ENCODE measurements at places on chromosomes 1 and 21.
A peak's percentile ranks its signal among the peaks of the same experiment; 100 is the strongest.

DNA sequence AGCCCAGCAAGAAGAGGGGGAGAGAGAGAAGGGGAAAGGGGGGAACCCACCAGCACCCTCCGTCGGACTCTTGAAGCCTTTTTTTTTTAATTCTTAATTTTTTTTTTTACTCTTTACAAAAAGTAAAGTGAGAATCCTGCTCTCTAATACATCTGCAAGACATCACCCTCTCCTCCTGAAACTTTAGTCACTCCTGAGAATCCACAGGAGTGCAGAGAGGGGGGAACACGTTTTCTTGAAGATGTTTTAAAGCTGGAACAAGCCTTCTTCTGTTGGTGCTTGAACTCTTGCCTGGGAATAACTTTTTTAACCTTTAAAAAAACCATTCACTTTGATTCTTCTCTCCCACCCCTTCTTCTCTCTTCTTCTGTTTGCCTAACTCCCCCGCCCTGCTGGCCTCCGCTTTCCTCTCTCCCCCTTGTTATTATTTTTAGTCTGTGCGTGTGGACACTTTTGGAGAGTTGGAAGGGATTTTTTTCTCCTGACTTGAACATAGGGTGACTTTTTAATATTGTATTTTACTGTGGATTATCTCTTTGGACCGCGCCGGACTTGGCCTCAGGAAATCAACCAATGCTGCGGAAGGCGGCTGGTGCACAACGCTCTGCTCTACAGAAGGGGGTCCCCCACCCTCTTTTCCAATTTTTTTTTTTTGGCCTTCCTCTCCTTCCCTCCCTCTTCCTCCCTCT, 383 bp upstream of the PRRX1 start:
- DNase-seq, result no peak

GRCh38 chr1:207050480-207051190, 373 bp downstream of the YOD1 start:
- peak; percentile 81 for DNase-seq

DNA sequence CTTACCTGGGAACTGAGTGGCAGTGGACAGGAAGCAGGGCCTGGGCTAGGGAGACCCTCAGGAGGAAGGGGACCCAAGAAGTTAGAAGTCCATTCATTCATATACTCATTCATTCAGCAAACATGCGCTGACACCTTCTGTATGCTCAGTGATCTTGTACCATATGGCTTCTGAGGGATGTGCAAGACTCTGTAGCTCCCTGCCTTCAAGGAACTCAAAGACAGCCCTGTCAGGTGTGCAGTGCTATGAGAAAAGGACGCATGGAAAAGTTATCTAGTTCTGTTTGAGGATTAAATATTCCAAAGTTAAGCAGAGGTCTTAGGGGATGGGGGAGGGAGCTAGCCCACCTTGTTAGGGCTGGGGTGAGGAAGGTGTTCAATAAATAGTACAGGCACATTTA, 12.5 kb downstream of the DMAP1 start:
- no peak for DNase-seq

DNA sequence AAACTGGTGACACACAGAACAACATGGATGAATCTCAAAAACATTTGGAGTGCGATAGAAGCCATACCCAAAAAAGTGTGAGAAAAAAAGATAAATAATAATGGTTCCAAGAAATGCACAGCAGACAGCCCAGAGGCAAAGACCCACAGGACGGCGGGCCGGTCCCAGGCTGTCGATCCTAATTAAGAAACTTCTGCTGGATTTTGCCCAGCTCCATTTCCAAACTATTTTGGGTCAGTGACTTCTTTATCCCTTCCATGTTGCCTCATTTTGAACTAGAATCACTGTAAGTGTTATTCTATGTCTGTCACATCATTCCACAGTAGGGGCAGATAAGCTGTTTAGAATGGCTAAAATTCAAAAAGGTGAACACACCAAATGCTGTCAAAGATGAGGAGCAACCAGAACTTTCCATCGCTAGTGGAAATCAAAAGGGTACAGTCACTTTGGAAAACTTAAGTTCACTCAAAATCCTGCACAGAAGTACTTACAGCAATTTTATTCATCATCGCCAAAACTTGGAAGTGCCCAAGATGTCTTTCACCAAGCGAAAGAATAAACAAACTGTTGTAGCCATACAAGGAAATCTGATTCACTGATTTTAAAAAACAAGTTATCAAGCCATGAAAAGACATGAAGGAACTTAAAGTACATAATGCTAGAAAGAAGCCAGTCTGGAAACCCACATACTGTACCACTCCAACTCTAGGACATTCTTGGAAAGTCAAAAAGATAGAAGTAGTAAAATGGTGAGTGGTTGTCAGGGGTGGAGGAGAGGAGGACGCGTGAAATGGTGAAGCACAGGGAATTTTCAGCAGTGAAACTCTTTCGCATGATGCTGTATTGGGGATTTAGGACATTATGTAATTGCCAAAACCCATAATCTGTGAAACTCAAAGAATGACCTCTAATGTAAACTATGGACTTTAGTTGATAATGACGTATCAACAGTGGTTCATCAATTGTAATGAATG, 7.5 kb downstream of the NBPF1 start:
- DNase-seq, result no peak

DNA sequence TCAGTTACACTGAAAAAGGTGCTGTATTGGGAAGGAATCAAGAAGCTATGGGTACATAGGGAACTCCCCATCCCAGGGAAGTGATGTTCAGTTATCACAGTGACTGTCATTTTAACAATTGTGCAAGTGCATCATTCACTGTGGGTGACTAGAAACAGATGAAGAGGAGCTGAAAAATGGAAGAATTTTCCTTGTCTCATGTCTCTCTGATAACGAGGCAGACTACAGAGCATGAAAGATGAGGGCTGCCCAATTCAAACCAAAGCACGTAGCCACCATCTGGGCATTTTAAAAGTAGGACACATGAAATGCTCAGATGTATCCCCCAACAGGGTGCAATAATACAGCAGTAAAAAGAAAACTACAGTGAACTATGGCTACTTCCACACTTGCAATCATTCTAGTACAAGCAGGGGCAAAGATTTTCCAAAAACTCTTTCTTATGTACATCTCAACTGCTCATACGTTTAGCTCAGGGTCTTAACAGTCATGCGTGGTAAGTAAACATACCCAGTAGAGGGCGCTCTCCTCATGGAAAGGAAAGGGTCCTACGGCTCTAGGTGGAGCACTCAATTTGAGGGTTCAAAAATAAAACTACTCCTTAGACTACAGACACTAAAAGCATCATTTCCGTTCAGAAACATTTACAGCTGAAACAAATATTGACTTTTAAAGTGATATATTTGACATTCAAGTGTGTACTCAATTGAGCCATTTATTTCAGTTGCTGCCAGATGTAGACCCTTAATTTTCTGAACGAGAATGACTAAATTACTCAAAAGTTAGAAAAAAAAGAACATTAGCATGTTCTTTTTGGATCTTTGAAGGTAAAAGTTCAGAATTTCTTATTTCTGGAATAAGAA, 143.2 kb downstream of the KCTD3 start:
- DNase-seq, result no peak

DNA sequence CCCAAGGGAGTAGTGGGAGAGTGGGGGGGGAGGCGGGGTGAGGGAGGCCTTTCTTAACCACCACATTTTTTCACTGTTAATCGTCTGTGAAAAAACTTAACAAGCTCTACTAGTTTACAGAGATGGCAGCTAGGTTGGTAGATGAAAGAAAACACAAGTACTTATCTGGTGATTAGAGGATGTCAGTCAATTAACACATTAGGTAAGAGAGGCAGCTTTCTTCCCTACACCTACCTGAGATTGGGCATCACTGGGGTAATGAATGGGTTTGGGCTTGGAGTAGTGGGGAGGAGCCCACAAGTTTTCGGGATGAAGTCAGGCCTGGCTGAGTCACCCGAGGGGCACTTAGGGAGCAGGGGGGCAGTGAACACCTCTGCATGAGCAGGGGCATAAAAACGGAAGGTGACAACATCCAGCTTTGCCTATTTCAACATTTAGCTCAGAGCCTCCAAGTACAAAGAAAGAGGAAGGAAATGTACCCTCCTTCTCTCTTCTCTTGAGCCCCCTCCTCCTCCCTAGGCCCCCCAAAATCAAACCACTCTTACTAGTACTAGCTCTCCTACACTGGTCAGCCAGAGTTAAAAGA, 2.5 kb downstream of the LBR start:
- no peak for DNase-seq

DNA sequence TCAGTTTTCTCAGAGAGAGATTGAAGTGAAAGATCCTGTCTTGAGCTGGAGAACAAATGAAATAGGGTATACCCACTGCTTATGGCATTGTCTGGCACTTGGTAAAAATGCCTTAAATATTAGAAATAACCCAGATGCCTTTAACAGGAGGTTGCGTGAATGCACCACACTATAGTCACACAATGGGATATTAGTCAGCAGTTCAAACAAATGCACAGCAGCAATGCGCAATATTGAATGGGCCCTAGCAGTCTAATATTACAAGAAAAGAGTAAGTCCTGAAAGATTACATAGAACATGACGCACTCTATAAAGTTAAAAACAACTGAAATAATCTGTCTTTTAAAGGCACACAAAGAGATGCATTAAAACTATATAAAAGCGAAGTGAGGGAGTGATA, 161.1 kb downstream of the EDEM3 start:
- DNase-seq, result no peak

DNA sequence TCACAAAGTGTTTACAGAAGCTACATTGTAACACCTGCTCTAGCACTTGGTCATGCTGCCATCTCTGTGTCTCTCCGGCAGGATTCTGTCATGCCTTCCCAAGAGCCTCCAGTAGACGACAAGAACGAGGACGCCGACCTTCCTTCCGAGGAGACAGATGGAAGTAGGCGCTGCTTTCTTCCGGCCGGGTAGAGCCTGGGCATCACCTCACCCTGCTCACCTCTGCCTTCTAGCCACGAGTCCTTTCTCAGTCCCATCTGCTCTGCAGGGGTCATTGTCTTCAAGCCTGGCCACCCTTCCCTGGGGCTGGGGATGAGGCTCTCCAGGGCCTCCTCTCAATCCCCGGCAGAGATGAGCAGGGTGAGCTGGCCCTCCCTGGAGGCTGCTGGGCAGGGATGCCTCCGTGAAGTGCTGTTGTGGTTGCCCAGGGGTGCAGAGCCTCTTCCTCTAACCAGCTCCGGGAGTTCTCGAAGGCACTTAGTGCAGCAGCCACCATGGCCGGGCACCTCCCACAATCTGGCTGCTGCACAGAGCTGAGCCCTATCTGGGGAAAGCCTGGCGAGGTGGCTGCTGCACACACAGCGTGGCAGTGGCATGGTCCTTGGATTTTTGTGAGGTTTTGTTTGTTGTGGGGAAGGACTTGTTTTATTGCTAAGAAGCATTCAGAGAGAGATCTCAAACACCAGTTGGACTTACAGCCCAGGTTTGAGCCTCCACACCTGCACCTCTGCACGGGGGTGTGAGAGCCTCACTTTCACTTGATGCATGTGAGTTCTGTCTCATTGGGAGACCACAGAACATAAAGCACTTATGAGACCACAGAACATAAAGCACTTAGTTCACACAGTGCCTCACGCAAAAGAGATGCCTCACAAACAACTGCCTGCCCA, 48.4 kb downstream of the FAAP20 start:
- DNase-seq, result no peak

GRCh38 chr21:42374457-42374856, 8.1 kb upstream of the TFF1 start:
- DNase-seq, result no peak

GRCh38 chr21:41059871-41060270, 108.1 kb upstream of the BACE2 start:
- DNase-seq, result no peak

GRCh38 chr1:11997081-11997850, 17.0 kb downstream of the MFN2 start:
- no peak for DNase-seq

GRCh38 chr1:176795929-176796328, 333.0 kb downstream of the PAPPA2 start:
- no peak for DNase-seq
